DMS153 (cell line): ENCODE measurements at places on chromosomes 13 and 19.

- DNase-seq = peak; percentile 91
Observed at GRCh38 chr19:6020166-6020882, 42.4 kb upstream of the RANBP3 start.

GRCh38 chr19:54462047-54462654, 1.4 kb downstream of the LENG9 start:
- no peak for DNase-seq

GRCh38 chr19:57687363-57688010, 5.7 kb downstream of the ZNF551 start:
- no peak for DNase-seq

GRCh38 chr19:532561-533363, 1.2 kb downstream of the CDC34 start:
- no peak for DNase-seq

GRCh38 chr19:33304760-33305647, 2.7 kb upstream of the CEBPA start:
- no peak for DNase-seq
